ENCODE measurements at places on chromosomes 12 and 14.

DNA sequence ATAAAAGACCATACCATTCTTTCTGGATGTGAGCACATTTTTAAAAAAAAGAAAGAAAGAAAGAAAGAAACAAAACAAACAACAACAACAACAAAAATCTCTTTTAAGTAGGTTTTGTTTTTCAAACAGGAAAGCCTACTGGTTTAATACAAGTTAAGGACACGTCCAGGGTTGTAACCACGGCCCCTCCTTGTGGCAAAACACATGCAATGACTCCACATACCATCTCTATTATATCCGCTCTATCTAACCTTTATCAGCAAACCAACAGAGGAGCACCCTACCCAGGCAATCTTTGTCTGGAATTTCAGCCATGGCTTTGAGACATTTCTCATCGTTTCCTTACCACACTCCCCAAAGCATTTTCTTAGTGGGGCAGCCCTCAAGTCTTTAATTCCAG, 360.5 kb upstream of the TMPO start:
- no peak for DNase-seq

- DNase-seq, result no peak
Measured at GRCh38 chr12:51307655-51308593, 16.1 kb downstream of the BIN2 start.

DNA sequence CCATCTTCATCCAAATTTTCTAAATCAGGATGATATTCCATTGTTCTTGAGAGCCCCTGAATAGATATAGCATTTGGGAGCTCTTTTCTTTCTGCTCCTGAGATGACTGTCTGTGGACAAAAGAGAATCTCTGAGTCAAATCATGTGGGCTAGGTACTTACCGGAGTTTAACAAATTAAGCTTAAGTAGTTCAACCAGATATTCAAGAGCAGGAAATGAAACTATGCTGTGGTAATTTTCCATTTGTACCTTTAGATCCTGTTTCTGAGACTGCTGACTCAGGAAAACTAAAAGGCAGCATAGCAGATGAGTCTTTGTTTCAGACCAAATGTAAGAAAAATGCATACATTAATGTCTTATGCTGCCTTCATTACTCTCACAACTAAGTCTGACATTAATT, at the start of gene CLEC7A:
CLEC7A (minus strand) TSS at position 158 of the 400 bp plus-strand sequence; CDS start at position 41, 117 bp downstream.
- no peak for DNase-seq

- DNase-seq, result no peak
Measured at GRCh38 chr12:58583940-58584339, 336.4 kb downstream of the LRIG3 start.

- DNase-seq, result no peak
Measured at GRCh38 chr12:71642264-71642663, 21.4 kb downstream of the ZFC3H1 start.

GRCh38 chr12:116806845-116807440, 68.8 kb downstream of the RNFT2 start:
- DNase-seq, result no peak

- DNase-seq, result no peak
Measured at GRCh38 chr12:86837246-86837645, 581.1 kb upstream of the MGAT4C start.

DNA sequence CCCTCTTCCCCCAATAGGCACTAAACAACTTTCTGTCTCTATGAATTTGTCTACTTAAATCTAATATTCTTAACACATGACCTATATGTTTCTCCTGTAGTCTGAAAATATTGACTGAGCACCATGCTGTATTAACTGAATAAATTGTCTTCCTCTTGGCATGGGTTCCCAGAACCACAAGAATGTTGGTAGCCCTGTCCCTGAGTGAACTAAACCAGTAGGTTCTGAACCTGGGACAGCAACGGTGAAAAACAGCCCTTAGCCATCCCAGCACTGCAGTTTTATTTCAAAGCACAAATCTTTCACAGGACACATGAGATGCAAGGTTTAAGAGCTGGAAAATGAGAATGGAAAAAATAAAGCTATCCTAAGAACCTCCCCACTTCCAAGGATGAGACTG, 20.4 kb upstream of the HSP90B1 start:
- no peak for DNase-seq

DNA sequence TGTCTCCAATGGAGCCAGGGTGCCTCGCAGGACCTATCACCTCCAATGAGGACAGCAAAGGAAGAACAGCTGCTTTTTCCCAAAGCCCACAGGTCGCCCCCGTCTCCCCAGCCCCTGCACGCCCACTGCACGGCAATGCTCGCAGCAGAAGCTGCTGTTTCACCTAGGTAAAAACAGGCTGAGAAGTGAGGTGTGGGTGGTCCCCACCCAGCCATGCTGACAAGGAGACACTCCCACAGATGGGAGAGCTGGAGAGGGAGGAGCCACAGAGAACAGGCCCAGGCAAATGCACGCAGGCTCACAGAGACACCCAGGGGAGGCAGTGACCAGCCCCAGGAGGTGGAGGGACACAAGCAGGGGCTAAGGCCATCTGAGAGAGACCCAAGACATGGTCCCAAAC, 10.4 kb downstream of the CFAP73 start:
- DNase-seq, result no peak

DNA sequence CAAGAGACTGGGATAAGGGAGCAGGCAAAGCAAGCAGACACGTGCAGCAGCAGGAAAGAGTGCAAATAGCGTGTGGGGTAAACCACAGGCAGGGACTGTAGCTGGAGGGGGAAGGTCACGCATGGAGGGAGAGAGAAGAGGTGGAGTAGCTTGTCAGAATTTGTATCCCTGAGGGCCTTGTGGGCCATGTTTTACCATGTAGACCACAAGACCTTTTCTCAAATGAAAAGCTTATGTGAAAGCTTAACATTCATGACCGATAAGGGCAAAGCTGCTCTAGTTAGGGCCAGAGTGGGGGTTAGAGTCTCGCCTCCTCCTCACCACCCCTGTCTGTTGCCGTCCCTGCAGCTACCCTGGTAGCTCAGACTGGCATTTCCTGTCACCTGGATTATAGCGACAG, 152.9 kb upstream of the E2F7 start:
- DNase-seq, result no peak

GRCh38 chr12:20289520-20289919, 78.8 kb upstream of the PDE3A start:
- no peak for DNase-seq

All from stimulated activated CD8-positive, alpha-beta memory T cell treated with anti-CD3 and anti-CD28 coated beads, Interleukin-12 subunit alpha, Interleukin-12 subunit beta, amount 100 ng/mL, for 4 hours (primary cell).